ENCODE measurements at places on chromosomes 3 and 15.

GRCh38 chr15:70532531-70533186 is 230.7 kb downstream of the UACA start:
- DNase-seq = no peak

DNA sequence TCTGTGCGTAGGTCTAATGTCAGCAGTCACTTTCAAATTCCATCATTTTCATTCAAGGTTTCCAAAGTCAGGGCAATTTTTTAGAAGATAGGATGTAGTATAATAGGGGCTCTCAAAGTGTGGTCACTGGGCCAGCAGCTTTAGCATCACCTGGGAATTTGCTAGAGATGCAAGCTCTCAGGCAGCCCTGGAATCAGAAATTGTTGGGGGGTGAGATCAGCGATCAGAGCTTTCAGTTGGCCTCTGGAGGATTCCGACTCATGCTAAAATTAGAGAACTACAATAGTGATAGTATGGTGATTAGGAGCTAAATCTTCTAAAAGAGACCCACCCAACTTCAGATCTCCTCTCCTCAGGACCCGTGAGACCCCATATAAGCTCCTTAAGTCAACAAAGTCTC is 2.4 kb upstream of the FRMD4B start:
- DNase-seq = no peak

- DNase-seq = no peak
Measured at GRCh38 chr3:3089017-3089416, 21.2 kb downstream of the IL5RA start.

DNA sequence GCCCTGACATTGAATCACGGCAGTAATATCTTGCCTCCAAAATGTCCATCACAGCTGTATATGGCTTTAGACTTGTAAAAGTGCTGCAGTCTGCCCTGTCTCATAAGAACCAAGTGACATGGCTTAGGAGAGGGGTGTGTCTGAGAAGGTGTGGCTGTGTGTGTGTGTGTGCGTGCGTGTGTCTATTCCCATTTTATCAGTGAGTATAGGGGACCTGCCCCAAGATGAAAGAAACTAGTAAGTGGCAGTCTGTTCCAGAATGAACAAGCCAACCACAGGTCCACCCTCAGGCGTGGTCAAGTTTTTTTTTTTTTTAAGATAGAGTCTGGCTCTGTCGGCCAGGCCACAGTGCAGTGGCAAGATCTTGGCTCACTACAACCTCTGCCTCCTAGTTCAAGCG is 5.6 kb upstream of the RHOV start:
- no peak for DNase-seq

DNA sequence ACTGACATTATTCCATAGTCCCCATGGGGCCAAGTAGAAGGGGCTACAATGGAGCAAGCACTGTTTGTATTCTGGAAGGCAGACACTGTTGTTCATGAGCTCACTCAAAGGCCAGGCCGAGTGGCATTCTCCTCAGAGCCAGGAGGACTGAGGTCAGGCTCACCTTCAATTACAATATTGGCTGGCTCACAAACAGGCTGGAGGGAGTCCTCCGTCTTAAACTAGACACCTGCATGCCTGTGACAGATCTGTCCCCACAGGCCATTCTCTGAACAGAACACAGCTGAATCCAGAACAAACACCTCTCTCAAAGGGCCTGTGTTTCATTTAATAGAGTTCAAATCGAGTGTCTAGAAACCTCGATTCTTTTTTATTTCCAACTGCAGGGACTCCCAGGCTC is 347.4 kb upstream of the PPP2R3A start:
- DNase-seq = no peak

DNA sequence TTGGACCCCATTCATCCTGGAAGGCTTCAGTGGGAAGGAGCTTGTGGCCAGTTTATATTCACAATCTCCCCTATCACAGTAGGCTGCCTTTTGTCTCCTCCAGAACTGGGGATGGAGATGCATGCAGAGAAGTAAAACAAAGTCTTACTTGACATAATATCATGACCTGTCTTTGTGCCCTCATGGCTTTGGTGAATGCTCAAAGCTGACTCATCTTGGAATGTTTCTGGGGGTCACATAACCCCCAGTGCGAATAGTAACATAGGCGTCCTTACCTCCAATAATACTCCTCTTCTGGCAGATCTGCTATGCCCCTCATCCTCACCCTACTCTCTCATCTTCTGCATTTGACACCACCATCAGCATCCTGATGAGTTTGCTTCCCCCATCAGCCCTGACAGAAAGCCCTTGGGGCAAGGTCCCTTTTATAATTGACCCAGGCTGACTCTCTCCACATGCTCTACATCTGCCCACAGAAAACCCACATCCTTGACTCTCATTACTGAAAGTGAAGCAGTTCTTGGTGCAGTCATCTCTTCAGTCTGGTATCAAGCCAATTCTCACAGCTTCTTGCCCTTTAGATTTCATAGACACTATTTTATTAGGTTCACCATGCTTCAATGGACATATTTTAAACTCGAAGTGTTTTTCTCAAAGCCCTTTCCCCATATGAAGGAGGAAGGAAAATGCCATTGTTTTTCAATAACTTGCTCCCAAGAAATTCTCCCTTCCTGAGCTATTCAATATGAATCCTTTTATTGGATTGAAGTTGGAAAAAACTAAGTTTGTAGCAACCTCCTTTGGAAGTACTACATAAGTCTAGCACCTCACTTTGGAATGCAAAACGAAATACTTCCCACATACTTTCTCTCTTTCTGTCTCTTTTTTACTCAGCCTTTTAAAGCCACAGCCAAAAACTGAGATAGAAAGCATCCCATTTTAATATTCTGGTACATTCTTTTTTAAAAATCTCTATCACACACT is 36.6 kb downstream of the OSTN start:
- DNase-seq = no peak

DNA sequence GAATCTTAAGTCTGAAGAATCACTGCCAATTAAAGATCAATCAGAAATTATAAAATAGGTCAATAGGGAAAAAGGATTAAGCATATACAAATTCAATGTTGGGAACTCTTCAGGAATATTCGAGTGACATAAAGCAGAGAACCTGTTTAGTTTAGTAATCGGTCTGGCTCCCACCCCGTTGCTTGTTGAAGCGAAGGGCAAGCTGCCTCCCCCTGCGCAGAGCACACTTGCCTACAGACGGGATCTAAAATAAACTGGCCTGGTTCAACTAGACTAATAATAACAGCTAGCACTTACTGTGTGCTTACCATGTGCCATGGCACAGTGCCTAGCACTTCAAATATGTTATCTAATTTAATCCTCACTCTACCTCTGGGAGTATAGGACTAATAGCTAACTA is 8.6 kb downstream of the SEMA6D start:
- no peak for DNase-seq

- DNase-seq = no peak
Measured at GRCh38 chr15:88776646-88777045, 26.6 kb upstream of the ACAN start.

- DNase-seq = no peak
Measured at GRCh38 chr3:106589311-106589942, 720.6 kb upstream of the CBLB start.

GRCh38 chr15:67017311-67017710 is 48.1 kb upstream of the SMAD3 start:
- no peak for DNase-seq

DNA sequence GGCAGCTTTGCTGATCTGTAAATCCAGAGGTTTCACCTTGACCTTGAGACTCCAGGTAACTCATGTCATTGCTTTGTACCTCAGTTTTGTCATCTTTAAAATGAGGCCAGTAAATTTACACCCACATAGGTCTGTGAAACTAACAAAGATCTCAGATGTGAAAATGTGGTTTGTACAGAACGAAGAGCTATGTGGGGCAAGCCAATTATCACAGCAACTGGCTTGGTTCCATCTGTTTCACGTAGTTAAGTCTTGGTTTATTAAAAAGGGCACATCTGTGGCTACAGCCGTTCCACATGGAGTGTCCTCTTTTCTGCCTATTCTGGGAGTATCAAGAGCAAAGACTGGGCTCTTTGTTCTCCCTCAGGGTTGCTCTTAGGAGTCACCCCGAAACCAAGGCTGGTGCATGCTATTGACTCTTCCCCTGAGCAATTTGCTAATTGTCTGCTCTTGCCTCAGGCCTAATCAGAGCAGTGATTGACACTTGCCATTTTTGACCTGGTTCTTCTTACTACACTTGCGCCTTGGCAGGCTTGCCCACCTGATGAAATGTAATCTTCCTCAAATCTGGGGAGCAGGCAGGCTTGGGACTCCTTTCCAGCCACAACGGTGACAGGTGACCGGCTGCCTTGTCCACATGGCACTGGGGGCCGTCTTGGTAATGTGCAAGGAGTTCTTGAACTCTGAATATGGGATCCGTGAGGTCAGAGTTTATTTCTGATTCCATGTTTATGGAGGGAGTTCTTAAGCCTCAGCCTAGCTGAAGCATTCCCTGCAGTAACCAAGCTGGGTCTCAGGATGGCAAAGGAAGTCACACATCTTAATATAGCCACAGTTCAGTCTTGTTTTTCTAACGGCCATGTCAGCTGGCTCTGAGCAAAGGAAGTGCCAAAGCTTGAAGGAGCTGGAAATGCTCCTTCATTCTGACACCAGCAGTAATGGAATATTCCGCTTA is 40.1 kb downstream of the EAF1 start:
- no peak for DNase-seq

GRCh38 chr3:12716605-12717151 is 42.4 kb downstream of the TMEM40 start:
- no peak for DNase-seq

DNA sequence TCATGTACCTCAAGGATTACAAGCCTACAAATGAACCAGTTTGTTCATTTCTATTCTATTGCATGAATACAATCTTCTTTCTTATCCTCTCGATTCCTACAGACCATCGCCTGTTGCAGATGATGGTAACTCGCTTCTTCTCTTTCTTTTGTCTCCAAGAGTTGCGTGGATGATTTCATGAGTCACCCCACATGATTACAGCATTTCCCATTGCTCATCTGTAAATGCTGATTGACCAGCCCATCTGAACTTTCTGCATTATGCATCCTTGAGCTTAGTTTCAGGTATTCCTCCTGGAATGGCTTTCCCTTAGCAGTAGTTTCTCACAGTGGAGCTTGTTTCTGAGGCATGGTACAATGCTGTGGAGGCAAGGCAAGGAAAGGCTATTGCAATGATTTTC is 109.6 kb upstream of the TOPAZ1 start:
- DNase-seq = no peak

DNA sequence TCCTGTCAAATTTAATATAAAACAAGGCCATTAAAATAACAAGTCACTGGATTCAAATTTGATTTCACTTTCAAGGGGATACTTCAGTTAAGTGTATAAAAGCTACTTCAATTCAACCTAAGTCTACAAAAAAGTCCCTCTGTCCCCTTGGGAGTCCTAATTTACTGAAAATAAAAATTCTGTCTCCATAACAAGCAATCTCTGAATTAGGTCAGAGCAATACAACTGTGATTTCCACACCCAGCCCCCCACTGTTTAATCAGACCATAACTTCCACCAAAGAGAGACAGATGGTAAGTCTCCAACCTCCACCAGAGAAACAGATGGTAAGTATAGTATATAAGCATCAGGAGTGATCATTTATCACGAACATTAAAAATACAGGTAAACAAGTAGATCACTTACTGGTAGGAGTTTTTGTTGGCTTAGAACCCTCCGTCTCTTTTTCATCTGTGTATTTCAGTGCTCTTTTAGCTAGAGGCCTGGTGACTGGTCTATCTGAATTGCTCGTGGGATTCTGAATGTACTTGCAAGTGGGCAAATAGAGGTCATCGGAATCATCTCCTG is 12.1 kb downstream of the SGO1 start:
- DNase-seq = no peak

DNA sequence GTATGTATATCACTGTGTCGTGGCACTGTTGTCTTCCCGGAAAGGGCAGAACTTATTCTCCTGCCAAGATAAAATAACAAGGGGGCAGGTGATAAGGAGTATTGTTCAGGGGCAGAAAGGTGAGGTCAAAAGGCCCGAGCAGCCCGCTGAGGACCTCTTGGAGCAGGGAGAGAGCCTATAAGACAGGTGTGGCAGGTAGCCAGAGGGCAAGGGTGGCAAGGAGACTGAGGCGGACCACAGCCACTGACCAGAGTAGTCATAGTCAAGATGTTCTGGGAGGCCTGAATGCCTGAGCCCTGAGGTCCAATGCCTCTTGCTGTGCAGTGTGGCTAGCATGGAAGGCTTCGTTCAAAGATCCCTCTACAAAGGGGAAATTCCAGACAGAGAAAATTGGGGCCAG is 172.3 kb upstream of the CHRNA7 start:
- no peak for DNase-seq

DNA sequence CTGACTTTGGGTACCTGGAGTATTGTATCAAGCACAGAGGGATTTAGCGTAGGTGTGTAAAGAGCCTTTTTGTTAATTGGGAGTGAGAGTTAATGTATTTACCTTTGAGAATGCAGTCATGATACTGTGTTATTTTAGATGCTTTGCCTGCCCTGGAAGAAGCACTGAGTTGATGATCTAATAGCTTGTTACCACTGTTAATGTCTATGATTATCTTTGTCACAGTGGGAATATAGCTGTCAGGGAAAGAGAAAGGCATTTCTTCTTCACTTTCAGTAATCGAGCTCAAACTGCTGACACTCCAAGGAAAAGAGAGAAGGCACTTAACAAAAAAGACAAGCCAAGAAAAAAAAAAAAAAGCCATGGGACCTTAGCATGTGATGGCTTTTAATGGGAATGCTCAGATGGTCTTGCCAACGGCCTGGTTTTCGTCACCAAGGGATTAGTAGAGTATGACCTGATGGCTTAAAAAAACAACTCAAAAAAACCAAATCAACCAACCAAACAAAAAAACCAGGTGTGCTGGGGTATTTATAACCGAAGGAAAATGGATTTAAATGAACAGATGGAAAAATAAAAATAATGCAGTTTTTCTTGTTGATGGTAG is 387.4 kb downstream of the PTPRG start:
- no peak for DNase-seq

DNA sequence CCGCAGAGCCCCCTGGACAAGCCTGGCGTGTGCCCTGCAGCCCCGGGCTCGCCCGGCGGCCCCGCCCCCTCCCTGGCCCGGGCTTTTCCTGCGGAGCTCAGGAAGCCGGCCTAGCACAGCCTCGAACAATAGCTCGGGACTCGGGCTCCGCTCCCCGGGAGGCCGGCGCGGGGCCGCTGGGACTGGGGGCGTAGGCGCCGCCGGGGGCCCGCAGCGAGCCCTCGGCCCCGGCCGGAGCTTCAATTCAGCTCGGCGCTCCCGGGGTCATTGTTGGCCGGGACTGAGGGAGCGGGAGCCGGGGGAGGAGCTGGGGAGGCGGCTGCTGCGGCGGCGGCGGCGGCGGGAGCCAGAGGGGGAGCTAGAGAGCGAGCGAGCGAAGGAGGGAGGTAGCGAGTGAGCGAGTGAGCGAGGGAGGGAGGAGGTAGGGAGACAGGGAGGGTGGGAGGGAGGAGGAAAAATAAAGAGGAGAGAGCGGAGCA is 41.0 kb upstream of the ROPN1 start:
- DNase-seq = peak; percentile 13

- no peak for DNase-seq
Measured at GRCh38 chr15:59999612-60000112, 4.4 kb upstream of the FOXB1 start.

- DNase-seq = no peak
Measured at GRCh38 chr3:42871592-42872196, 4.0 kb downstream of the CYP8B1 start.

DNA sequence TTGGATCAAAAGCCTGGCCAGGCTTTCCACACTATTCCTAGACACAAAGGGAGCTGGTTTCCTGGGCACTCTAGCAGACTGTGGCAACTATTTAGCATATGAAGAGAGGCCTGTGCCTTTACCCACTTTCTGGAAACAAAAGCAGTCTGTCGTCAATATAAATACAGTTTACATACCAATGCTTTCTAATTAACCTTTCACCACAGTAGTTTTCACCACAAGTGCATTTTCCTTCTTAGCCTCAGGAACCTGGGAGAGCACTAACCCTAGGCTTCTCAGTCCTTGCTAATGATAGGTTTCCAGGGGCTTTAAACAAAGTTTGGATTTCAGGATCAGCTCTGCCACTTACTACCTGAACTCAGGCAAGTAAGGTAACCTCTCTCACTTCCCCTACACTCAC is 499.1 kb downstream of the MAGI1 start:
- DNase-seq = no peak

Data from activated CD8-positive, alpha-beta memory T cell treated with anti-CD3 and anti-CD28 coated beads for 4 hours (primary cell).